ENCODE measurements at places on chromosomes 4 and X.

GRCh38 chrX:34859191-34859590, 83.4 kb upstream of the FAM47B start:
- DNase-seq: no peak

- DNase-seq: no peak
Measured at GRCh38 chr4:154234576-154234975, 257.0 kb downstream of the DCHS2 start.

- no peak for DNase-seq
Measured at GRCh38 chr4:126018274-126018673, 703.5 kb downstream of the FAT4 start.

- DNase-seq: no peak
Measured at GRCh38 chr4:161350946-161351345, 812.9 kb downstream of the FSTL5 start.

DNA sequence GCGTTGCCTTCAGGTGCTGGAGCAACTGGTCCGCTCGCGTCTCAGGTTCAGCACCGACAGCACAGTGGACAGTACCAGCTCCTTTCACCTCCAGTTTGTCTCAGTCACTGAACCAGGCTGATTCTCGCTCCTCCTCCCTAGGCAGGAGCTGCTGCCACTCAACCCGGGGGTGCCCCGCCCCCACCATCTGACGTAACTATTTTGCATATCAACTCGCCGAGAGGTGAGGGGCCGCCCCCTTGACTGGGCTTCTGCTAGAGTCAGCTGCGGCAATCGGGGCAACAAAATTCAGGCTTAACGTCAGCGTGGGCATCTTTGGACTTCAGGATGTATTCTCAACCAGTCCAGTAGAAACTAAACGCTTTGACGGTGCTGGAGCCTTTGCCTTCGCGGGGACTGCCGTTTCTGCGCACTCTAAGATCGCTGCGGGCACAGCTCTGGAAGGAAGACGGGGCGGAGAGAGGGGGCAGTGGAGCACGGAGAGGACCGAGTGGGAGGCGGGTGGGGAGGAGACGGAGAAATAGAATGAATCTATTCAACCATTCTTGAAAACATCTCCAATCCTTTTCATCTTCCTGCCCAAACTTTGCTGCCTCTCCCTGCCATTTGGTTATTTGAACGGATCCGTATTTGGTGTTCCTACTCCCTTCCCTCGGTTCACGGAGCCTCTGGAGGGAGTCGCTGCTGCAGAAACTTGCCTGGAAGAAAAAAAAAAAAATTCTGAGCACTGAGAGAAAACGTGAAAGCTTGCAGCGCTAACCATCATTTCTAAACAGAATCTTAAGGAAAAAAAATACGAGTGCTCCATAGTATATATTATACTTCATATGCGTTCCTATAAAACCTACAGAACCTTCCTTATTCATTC, at the start of gene FSTL5:
FSTL5 (minus strand) TSS at position 109 of the 868 bp plus-strand sequence. CDS start 52,604 bp downstream, outside the sequence.
- peak; percentile 13 for DNase-seq

- DNase-seq: peak; percentile 3
Measured at GRCh38 chrX:107684956-107685385, 56.7 kb downstream of the PRPS1 start.

- no peak for DNase-seq
Measured at GRCh38 chr4:40196724-40197281, at the start of gene RHOH. RHOH (plus strand) TSS chr4:40197031; CDS start chr4:40243387, 46,356 bp downstream.

GRCh38 chr4:40924096-40924792, 174.5 kb downstream of the NSUN7 start:
- DNase-seq: peak; percentile 65

All from EL (cell line).